ENCODE measurements at places on chromosomes 1 and 21.

DNA sequence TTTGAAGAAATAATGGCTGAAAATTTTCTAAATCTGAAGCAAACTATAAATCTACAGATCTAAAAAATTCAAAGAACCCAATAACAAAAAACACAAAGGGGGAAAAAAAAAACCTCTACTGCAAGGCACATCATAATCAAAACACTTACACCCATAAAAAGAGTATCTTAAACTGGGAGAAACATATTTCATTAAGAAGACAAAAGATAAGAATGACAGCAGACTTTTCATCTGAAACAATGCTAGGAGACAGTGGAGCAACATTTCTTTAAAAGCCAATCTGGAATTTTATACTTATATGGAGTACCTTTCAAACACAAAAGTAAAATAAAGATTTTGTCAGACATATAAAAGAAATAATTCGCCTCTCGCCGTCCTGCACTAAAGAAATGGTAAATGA lies 49.1 kb downstream of the COP1 start:
- no peak for DNase-seq

DNA sequence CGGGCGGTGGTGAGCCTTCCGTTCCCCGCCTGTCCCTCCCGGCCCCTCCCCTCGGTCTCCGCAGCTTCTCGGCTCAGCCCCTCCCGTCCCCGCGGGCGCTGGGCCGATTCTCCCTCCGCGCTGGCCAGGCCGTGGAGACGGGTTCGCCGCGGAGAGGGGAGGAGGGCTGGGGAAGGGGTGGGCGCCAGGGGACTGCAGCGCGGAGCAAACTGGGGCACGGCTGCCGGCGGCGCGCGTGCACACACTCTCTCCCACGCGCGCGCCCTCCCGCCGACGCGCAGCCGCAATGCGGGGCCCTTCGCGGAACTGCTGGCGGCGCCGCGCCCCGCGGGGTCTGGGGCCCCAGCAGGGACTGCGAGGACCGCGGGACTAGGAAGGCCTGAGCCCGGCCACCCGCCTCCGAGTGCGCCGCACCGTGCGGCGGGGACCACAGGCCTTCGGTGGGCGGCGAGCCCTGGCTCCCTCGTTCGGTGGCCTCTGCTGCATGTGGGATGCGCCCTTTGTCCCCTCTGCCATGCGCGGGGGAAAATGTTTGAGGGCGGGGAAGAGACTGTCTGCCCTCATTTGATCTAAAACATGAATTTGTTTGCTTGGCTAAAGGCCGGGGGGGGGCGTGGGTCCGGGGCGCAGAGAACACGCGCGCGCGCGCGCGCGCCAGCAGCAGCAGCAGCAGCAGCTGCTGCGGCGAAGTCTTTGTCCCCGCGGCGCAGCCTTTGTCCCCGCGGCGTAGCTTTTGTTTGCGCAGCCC lies 90.7 kb upstream of the VAMP3 start:
- peak; percentile 62 for DNase-seq

GRCh38 chr1:203448521-203449061 lies 27.0 kb upstream of the PRELP start:
- no peak for DNase-seq

- DNase-seq: no peak
Measured at GRCh38 chr1:70909262-70909822, 138.3 kb downstream of the PTGER3 start.

- DNase-seq: no peak
Measured at GRCh38 chr21:37159053-37159776, 86.2 kb downstream of the TTC3 start.

GRCh38 chr1:169081503-169082123 lies 24.9 kb upstream of the ATP1B1 start:
- no peak for DNase-seq

DNA sequence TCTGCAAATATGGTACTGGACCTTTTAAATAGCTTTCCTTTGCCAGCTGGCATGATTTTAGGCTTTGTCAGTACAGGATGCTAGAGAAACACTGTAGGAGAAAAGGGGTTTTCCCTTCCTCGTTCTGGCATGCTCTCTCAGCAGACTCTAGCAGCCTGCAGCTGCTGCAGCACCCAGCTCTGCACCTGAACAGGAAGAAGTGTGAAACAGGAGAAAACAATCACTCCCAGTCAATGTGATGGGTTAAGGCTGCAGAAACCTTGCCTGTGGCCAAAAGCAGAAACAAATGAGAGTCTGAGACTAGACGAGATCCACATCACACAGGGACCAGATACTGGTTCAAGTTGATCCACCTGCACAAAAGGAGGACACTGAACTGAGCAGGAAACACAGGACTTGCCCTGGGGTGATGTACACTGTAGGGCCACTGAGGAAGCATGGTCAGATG lies 21.2 kb downstream of the OVGP1 start:
- no peak for DNase-seq

DNA sequence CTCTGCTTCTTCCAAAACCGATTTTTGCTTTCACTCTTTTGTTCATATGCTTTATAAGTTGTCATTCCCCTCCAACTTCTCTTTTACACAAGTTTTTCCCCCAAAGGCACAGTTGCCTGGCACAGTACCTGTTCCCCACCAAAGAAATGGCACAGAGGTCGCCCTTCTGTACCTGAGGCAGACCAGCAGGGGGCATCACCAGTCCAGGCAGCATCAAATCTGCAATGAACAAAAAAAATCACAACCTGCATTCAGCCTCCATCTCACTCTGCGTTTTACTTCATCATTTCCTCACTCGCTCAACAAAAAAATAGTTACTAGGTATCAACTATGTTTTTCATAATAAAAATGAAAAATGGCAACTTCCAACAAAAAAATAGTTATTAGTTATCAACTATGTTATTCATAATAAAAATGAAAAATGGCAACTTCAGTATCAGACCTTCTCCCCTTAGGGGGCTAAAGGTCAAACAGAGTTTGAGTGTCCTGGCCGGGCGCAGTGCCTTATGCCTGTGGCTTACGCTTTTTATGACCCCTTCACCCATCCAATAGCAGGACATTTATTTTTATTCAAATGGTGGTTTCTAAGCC lies 4.1 kb downstream of the EIF2D start:
- no peak for DNase-seq

All from left cardiac atrium (tissue), 4 donors.